ENCODE measurements at places on chromosomes 5 and 9. TPM values are rescaled to one million over a fixed set of nuclear protein-coding genes. Genes with fewer than 3 reads are reported as not detected.
A peak's percentile ranks its signal among the peaks of the same experiment; 100 is the strongest.

Gene CER1
- total RNA-seq = not detected

Gene ACOT12
- total RNA-seq = not detected

DNA sequence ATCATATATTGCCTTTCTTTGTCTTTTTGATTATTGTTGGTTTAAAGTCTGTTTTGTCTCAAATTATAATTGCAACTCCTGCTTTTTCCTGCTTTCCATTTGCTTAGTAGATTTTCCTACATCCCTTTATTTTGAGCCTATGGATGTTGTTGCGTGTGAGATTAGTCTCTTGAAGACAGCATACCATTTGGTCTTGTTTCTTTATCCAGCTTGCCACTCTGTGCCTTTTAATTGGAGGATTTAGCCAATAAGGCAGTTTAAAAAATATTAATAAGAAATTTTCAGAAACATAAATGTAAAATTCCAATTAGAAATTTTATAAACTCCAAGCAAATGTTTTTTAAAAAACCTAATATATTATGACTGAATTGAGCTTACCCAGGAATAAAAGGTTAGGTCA is 24.0 kb downstream of the BTNL8 start:
- ATAC-seq = no peak

DNA sequence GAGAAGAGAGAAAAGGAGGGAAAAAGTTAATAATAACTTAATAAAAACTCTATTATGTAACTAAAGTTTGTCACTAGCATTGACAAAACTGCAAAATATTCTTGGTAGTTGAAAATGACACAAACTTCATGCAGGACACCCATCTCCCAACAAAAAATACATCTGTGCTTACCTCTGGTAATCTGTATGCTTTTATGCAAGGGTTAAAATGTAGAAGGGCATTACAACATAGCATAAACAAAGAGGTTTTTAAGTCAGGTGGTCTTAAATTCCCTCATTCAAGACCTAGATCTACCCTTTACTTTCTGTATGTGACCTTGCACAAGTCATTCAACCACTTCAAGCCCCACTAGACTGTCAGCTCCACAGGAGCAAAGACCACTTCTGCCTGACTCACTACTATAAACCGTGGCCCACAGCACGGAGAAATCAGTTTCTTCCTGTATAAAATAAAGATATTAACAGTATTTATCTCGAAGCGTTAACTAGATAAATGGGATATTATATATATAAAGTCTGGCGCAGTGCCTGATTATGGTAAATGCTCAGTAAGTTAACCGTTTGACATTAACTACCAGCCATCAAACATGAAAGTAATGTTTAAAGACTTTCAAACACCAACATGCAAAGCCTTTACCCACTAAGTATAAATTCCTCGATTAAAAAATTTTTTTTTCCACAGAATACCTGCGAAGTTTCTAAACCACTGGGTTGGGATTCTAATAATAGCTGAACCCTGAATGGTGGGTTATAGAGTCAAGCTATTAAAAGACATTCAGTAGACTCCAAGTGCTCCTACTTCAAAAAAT is 2.0 kb downstream of the FBXL17 start:
- no peak for ATAC-seq

Gene ADAMTS12
- total RNA-seq = 2.6 TPM

GRCh38 chr5:128082551-128083032 is 974 bp upstream of the SLC12A2 start:
- peak; percentile 15 for ATAC-seq

- ATAC-seq = no peak
Observed at GRCh38 chr5:15282611-15283010, 217.4 kb upstream of the FBXL7 start.

DNA sequence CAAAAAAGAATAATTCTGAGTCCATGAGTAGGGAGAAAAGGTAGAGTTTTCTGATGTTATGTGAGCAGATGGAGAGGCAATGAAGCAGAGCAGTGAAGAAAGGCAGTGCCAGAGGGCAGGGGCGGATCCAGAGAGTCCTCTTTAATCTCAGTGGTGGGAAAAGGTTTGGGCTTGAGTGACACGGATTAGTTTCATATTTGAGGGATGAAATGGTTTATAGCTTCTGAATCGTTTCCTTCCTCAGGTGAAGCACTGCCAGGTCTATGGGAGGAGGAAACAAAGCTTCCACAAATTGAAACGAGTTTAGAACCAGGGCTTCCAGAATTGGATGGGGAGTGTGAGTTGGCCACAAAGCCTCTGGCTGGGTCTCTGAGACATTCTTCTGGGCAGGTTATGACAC is 517.0 kb upstream of the PAPPA start:
- ATAC-seq = no peak

Gene TMC1
- not detected for total RNA-seq

Gene NUDT12
- 11.4 TPM for total RNA-seq

- ATAC-seq = no peak
Observed at GRCh38 chr9:38335686-38336085, 56.8 kb upstream of the ALDH1B1 start.

Gene GPR150
- total RNA-seq = 0.39 TPM

Gene FOXD4L6
- not detected for total RNA-seq

Gene SLC27A6
- total RNA-seq = 24.0 TPM

Gene ZNF354B
- total RNA-seq = 20.7 TPM

DNA sequence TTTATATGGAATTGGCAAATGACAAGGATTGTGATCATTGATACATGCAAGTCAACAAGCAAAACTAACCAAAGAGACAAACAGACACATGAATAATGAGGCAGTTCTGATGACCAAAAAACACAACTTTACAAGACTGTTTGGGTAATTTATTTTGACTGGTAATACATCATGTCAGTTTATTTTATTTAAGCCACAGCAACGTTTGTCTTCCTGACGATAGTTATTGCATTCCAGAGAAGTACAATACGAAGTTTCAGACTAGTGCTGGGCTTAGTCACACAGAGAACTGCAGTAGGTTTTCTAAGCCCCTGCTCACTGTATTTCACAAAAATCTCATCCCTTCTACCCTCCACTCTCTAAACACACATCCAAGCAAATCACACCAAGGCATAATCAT is 514.2 kb downstream of the RAB3C start:
- no peak for ATAC-seq

Gene TAF11L10
- not detected for total RNA-seq

Gene AK8
- total RNA-seq = 0.31 TPM

- ATAC-seq = no peak
Observed at GRCh38 chr5:111603446-111603827, 91.1 kb upstream of the STARD4 start.

Gene ORM2
- not detected for total RNA-seq

DNA sequence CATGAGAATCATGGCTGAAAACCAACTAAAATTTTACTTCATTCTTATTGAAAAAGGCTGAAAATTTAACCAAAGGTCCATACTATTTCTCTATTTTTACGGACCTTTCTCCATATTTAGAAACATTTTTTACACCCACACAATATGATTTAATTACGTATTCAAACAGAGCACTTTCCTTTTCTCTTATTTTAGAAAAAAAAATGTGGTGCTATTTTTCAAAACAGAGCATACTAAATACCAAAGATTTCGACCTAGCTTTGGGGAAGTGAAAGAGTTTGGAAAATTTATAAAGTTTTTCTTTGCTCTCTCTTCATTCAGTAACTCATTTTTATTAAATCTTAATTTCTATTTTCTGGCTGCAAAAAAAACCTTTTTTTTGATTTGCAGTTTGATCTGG is 38.1 kb downstream of the RNF145 start:
- ATAC-seq = no peak

- no peak for ATAC-seq
Observed at GRCh38 chr5:95892784-95893354, 68.8 kb downstream of the ELL2 start.

- ATAC-seq = no peak
Observed at GRCh38 chr5:75037106-75037505, 15.3 kb downstream of the GCNT4 start.

Gene PDE8B
- total RNA-seq = 0.96 TPM

DNA sequence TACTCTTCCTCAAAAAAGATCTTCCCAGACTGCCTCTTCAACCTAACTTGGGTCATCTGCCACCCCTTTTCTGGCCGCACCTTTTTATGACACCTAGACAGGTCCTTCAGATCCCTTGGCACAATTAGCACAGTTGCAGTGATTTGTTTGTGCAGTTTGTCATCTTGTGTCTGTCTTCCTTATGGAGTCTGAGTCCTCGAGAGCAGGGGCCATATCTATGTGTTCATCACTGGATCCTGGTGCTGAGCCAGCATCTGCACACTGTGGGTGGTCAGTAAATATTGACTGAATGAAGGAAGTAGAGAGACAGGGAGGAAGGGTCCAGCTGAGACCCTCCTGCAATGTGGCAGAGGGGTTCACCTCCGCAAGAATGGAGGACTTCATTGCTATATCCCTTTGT is 14.4 kb downstream of the ERGIC1 start:
- no peak for ATAC-seq

DNA sequence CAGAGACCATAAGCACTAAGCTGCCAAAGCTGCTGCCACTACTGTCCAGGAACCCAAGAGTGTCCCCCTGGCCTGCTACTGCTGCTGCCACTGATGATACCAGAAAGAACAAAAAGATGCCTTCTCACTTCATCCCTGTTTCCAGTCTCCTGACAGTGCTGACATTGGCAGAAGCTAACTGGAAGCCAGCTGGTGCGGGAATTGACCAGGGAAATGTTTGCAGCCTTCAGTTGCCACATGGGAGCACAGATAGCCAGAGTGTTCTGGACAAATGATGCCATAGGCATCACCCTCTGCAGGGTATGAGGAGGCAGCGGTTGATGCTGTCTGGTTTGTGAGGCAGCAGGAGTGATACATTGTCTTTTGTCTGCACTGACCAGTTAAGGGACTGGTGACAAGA is 258.4 kb downstream of the ZSWIM6 start:
- ATAC-seq = no peak

DNA sequence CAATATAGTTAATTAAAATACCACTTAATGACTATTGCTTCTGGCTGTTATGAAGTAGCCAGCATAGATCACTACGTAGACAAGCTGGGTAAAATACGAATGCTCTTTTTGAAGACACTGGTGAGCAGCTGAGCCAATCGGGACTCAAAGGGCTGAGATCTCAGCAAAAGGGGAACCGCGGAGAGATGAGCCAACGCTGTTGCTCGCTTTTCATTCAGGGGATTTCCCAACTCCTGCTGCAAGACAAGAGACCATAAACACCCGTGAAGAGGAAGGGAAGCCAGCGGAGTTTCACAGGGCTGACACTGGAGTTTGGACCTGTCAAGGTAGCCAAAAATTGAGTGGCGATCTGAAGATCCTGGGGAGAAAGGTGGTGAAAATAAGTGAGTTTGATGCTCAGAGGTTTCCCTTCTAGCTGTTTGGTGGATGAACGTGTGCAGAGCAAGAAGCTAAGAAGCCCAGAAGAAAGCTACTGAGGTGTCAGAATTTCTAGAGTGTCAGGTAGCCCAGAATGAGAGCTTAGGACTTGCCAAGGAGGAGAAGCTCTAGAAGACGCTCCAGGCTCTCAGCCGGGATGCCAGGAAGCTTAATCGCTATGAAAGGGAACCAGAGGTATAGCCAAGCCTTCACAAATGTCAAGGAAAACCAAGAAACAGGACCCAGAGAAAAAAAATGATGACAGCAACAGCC is 79.6 kb upstream of the RNU6ATAC start:
- peak; percentile 60 for ATAC-seq

DNA sequence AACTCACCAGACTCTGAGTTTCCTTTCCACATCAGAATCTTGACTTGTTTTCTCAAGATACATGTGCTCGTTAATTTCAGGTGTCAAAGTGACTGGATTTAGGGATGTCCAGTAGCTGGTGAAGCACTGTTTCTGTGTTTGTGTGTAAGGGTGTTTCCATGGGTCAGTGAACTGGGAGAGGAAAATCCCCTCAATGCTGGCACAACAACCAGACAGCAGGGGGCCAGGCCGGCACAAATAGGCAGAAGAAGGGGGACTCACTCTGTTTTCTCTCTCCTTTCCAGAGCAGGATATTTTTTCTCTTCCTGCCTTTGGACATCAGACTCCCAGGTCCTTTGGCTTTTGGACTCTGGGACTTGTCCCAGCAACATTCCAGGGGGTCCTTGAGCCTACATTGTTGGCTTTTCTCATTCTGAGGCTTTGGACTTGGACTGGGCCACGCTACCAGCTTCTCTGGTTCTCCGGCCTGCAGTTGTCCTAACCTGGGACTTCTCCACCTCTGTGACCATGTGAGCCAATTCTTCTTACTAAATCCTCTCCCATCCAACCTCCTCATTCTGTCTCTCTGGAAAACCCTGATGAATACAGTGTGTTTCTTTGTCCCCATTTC is 144.0 kb downstream of the CAAP1 start:
- no peak for ATAC-seq

Gene PITX1
- 17.0 TPM for total RNA-seq

- ATAC-seq = no peak
Observed at GRCh38 chr9:125826850-125827249, 79.7 kb downstream of the PBX3 start.

- ATAC-seq = no peak
Observed at GRCh38 chr5:25539536-25539935, 894.8 kb upstream of the CDH10 start.

GRCh38 chr9:97697837-97698236 is 697 bp upstream of the XPA start:
- no peak for ATAC-seq

DNA sequence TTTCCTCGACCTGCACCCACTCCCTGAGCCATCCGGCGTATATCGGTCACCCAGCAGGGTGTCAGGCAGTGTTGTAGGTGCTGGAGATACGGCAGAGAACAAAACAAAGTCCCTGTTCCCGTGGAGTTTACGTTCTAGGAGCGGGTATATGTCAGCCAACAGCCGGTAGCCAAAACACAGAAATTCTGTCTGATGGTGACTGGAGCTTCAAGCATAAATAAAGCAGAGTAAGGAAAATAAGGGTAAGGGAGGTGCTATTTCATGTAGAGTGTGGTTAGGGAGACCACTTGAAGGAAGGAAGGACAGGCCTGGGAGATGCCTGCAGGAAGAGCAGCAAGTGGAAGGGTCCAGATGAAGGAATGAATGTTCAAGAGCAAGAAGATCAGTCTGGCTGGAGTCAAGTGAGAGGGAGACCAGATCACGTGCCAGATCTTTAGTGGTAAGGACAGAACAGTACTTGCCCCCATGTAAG is 783 bp upstream of the ZFR start:
- no peak for ATAC-seq

Gene HTR1A
- total RNA-seq = not detected

DNA sequence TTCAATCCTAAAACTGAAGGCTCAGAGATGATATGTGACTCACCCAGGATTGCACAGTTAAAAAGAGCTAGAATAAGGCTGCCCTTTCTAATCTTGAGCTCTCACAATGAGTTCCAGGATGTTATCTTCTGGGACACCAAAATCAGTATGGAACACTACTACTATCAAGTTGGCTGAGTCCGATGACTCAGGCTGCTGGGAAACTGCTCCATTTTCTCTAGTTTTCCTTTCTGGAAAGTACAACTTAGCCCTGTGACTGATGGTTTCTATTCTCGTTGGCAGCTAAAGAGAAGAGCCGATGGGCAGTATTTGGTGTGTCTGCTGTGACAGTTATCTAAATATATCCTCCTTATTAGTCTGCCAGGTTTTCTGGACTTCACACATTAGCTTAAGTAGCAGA is 37.9 kb upstream of the DPYSL3 start:
- peak; percentile 50 for ATAC-seq

Gene SPINK6
- not detected for total RNA-seq

DNA sequence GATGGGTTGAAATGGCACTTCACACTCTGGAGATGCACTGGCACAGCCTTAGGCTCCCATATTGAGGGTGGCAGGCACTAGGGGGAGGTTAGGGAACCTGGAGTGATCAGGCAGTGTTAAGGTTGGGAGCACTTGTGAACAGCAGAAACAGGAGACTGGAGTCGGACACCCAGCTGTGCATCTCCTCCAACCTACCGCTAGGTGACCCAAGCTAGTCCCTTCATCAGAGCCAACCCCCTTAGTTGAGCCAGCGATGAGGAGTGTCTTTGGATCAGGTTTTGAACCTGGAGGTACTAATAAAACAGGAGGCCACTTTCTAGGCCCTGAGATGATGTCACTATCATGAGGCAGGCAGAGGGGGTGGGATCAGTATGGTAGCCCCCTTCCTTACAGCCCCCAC is 1.7 kb downstream of the ACTL7B start:
- ATAC-seq = no peak
